ENCODE measurements at places on chromosomes 12 and 14.

DNA sequence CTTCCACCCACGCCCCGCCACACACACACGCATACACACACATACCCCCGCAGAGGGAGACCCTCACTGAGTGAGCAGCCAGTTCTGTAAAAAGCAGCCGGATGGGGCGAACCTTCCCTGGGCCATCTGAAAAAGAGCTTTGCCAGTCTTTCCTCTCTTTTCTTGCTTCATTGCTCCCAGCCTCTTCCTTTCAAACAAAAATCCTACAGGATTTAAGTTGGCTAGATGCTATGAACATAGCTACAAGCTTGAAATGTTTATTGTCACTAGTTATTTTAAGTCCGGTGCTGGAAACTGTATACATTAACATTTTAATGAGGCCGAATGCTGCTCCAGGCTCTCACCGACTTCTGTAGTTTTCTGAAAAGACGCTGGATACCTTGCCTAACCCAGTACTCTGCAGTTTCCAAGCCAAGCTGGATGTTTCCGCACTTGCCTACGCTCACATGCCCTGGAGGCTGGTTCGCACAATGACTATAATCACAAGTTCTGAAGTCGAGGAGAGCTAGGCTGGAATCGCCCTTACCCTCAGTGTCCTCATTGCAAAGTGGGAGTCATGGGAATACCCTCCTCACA is 39.2 kb downstream of the LTBP2 start:
- DNase-seq = no peak

DNA sequence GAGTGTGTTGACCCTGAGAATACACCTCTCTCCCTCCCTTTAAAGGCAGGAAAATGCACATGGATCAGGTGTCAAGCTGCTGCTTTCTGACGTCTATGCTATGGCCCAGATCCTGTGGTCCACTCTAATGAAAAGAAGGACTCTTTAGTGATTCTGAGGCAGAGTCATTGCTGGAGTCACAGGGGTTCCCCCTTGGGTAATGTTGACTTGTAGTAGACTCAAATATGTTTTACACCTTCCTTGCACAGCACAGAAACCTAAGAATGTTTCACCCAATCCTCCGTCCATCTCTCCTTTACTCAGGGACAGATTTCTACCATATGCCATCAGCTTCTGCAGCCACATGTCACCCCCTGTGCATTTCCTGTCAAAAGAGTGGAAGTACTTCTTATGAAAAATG is 525.4 kb downstream of the TMEM121 start:
- DNase-seq = no peak

GRCh38 chr14:92633724-92634123 is 114.7 kb downstream of the LGMN start:
- DNase-seq = no peak

GRCh38 chr12:49925433-49926204 is 21.9 kb upstream of the FAIM2 start:
- no peak for DNase-seq

DNA sequence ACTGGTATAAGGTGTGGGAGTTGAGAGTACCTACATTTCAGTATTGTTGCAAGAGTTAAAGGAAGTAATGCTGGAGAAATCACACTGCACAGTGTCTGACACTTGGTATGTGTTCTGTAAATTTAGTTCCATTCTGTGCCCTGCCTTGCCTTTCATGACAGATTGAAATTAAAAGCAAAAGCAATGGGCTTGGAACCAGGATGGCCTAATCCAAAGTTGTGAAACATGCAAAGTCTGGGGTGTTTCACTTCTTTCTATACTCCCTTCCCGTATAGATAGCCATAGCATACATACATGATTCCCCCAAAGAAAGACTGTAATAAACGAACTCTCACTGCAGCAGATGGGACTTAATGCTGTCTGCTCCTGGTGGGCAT is 281.1 kb downstream of the NRXN3 start:
- DNase-seq = no peak

- DNase-seq = peak; percentile 75
These were observed 438 bp downstream of the DDX54 start for GRCh38 chr12:113184900-113185179.

- DNase-seq = no peak
These were observed 397.2 kb downstream of the NRXN3 start for GRCh38 chr14:78567343-78567742.

GRCh38 chr12:10186299-10186698 is 7.5 kb downstream of the TMEM52B start:
- no peak for DNase-seq

DNA sequence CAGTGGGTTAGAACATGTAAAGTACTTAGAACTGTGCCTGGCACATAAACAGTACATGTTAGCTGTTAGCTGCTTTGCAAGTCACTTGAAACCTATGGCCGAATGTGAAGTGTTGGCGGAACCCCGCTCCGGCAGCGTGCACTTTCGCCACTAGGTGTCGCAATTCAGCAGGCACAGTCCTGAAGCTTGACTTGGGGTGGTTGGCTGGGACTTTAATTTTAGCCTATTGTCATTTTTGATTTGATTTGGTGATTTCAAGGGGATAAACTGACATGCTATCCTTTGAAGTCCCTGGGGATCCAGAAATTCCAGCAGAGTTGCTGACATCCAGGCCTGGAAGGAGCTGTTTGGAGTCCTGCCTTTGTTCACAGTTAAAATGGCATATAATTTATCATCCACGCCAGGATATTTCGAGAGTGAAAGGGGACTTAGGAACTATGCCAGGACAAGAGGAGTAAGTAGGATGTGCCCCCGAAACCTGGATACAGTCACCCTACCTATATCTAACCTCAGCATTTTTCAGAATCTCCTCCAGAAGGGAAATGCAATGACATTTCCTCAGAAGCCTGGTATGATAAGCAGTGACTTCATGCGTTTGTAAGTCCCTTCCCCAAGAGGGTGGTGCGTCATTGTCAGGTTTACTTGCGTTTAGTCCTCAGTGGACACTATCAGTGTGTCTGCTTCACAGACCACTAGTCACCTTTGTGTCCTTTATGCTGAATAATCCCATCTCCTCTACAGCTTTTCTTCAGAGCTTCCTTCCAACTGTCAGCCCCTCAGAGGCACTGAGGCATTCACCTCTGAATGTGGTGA is 3.5 kb upstream of the TSPAN9 start:
- peak; percentile 74 for DNase-seq

DNA sequence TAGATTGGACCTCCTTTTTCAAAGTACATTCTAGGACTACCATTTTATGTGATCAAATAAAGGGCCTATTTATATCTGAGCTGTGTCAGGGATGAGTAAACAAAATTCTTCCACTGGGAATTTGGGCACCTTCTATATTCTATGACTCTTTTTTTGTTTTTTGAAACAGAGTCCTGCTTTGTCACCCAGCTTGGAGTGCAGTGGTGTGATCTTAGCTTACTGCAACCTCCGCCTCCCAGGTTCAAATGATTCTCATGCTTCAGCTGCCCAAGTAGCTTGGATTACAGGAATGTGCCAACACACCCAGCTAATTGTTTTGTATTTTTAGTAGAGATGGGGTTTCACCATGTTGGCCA is 64.8 kb downstream of the DRAM1 start:
- no peak for DNase-seq

DNA sequence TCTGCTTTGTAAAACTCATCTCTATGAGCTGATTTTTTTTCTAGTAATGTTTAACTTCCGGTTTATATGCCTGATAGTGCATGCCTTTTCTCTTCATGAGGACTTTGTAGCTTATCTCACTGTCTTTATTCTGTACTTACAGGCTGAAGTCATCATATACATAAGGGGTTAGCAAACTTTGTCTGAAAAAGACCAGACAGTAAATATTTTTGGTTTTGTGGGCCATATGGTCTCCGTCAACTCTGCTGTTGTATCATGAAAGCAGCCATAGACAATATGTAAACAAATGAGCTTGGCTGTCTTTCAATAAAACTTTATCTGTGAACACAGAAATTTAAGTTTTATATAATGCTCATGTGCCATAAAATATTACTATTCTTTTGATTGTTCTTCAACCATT is 172.1 kb downstream of the GXYLT1 start:
- DNase-seq = no peak

- DNase-seq = no peak
These were observed 368.7 kb upstream of the PRICKLE1 start for GRCh38 chr12:42958291-42958674.

DNA sequence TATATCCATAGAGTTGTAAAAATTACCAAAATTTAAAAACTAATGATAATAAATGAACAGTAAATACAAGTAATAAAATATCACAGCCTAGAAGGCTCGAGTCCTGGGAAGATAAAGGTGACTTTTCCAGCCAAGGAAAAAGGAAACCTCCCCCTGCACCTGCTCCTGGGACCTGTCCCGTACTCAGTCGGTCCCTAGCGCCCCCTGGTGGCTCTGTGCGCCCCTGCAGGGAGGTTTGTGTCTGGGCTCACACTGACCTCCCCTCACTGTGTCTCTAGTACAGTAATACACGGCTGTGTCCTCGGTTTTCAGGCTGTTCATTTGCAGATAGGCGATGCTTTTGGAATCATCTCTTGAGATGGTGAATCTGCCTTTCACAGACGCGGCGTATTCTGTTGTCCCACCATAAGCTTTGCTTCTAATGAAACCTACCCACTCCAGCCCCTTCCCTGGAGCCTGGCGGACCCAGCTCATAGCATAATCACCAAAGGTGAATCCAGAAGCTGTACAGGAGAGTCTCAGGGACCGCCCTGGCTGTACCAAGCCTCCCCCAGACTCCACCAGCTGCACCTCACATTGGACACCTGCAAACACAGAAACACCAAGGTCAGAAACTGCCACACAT is 1030.4 kb downstream of the TMEM121 start:
- peak; percentile 69 for DNase-seq

- DNase-seq = no peak
These were observed 644.0 kb downstream of the DIO2 start for GRCh38 chr14:79567306-79567705.

GRCh38 chr14:100375266-100375962 is 52.3 kb downstream of the SLC25A47 start:
- no peak for DNase-seq

GRCh38 chr12:46150735-46151134 is 118.1 kb downstream of the SLC38A1 start:
- DNase-seq = no peak

DNA sequence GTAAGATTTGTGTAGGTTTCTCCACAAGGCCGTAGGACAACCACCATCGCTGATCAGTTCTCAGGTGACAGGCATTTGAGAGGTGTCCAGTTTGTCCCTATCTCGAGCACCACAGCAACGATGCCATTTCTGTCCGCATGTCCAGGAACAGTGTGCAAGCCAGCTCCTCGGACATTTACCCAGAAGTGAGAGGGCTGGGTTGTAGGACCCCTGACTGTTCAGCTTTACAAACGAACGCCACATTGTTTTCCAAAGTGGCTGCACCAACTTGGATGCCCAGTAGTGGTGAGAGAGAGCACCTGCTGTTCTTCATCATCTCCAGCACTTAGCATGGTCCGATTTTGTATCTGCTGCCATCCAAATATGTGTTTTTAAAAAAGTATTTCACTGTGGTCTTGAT is 38.6 kb downstream of the CYP46A1 start:
- no peak for DNase-seq

DNA sequence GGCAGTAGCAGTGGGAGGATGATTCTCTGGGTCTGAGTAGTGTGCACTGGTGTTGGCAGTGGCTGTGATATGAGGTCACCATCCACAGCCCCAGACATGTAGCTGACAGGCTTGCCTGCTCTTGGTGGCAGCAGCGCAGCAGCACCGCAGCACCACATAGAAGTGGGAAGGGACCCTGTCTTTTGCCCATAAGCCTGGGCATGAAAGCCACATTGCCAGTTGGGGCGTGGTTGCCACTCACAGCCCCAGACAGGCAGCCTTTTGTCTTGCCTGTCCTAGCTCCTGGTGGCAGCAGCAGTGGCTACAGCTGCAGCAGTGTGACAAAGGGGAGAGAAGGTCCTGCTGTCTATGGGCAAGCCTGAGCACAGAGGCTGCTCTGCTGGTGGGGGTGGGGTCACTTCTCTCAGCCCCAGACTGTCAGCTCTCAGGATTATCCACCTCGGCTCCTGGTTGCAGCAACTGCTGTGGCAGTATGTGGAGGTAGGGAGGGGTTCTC is 71.5 kb downstream of the BRMS1L start:
- DNase-seq = no peak

DNA sequence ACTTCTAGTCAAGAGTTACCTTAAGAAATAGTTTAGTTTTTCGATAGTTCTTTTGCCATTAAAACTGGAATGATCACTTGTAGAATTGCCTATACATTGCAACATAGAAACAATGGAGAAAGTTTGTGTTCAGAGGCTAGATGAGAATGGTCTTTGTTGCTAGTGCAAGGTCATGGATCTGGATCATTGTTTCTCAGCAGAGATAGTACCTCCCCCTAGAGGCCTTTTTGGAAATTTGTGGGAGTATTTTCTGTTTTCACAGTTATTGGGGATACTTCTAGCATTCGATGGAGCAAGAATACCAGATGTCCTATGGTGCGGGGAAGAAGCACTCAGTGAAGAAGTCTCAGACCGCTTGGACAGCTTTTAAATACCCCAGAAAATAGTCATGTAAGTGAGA is 138.8 kb upstream of the HMGA2 start:
- no peak for DNase-seq
